ENCODE measurements at places on chromosomes 1 and 21. TPM values are rescaled to one million over a fixed set of nuclear protein-coding genes. Genes with fewer than 3 reads are reported as not detected.

- no peak for DNase-seq
Observed at GRCh38 chr1:227255086-227255732, 63.1 kb downstream of the CDC42BPA start.

DNA sequence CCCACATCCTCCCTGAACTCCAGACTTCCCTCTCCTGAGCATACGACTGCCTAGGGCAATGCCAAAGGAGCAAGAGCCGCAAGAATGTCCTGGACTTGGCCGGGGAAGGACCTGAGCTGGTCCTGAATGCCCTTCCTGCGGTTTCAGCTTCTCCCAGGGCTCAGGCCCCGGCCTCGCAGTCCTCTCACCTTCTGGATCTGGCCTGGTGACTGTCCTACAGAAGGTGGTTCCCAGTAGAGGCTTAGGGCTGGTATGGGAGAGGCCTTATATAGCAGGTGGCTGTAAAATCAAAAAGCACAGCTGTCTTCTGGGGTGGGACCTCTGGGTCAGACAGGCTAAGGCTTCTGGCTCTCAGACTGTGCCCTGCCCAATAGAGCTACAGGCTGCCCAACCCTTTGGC, at the start of gene LYPD8:
Gene LYPD8 (minus strand): TSS at position 243 of the 400 bp plus-strand sequence. CDS start 4,678 bp downstream, outside the sequence.
- no peak for DNase-seq

GRCh38 chr1:155834296-155834926, 22.6 kb downstream of the GON4L start:
- DNase-seq: no peak

DNA sequence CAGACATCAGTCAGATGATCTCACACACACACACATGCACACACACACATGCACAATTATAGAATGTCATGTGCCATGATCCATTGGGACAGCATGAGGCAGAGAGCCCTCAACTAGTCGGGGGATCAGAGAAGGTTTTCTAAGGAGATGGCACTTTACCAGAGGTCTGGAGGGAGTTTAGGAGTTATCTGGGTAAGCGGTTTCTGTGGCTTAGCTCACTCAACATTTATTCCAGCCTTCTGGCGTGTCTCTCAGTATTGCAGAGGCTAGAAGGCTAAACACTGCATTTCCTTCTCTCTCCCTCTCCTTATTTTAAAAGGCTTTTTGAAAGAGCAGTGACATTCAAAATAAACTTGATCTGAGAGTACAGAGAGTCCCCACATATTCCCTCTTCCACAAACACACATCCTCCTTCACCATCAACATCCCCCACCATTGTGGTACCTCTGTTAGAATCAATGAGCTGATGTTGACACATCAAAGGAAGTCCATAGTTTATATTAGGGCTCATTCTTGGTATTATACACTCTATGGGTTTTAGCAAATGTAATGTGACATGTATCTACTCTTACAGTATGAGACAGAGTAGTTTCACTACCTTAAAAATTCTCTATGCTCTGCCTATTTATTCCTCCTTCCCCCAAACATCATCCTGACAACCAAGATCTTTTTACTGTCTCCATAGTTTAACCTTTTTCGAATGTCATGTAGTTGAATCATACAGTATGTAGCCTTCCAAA, 9.0 kb upstream of the PLA2G2A start:
- no peak for DNase-seq

GRCh38 chr21:32813265-32813903, 41.8 kb upstream of the PAXBP1 start:
- no peak for DNase-seq

GRCh38 chr1:78911956-78912880, 94.3 kb downstream of the ADGRL4 start:
- no peak for DNase-seq

GRCh38 chr1:93694819-93695218, 13.2 kb upstream of the BCAR3 start:
- DNase-seq: no peak

- DNase-seq: no peak
Observed at GRCh38 chr1:226622012-226622411, 73.4 kb downstream of the STUM start.

DNA sequence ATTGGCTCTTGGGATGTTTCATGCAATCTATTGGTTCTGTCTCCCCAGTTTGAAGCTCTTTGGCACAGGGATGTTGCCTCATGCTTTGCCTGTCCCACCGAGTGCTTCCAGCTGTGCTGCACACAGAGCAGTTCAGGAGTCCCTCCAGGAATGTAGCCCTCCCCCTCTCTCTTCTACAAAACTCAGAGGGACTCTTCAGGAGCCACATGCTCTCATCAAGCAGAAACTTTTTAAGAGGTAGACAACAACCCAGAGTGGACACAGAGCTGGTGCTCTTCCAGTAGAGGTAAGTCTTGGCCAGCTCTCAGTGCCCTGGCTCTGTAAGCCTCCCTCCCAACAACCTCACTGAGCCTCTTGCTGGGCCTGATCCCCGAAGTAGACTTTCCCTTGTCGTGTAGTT, 11.6 kb upstream of the ZNF697 start:
- no peak for DNase-seq

DNA sequence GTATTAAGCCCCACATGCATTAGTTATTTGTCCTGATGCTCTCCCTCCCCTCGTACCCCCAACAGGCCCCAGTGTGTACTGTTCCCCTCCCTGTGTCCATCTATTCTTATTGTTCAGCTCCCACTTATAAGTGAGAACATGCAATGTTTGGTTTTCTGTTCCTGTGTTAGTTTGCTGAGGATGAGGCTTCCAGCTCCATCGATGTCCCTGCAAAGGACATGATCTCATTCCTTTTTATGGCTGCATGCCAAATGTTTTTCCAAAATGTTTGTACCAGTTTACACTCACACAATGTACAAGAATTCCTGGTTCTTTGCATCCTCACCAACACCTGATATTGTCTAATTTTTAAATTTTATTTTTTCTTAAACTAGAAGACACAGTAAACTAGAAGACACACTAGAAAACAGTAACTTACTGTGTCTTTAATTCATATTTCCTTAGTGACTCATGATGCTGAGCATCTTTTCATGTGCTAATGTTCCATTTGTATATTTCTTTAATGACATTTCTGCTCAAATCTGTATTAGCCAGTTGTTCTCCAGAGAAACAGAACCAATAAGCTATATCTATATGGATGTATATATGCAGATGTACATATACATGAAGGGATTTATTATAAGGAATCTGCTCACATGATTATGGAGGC, 19.4 kb upstream of the USP1 start:
- DNase-seq: no peak

DNA sequence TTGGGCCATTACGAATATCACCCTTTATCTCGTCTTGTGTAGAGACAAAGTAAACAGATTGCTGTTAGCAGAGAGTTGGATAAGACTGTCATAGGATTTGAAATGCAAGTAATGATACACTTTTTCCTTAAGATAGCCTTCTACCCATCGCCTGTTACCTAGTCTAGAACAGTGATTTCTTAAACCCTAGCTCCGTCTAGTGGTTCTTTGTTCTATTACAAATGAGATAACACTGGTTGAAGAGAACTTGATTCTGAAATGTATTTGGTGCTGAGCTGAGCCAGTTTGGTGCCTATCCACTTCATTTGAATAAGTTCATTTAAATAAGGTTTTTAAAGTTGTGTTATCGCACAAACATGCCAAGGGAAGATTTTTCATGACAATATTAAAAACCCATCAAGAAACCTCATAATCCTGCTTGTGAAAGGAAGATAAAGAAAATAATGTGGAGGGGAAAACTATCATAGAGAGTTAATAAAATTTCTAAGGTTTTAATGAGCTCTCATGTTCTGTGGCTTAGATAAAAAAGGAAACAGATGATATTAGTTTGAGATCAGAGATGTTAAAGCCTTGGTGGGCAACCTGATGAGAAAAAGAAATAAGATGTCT, 1.5 kb upstream of the KCNH1 start:
- no peak for DNase-seq

DNA sequence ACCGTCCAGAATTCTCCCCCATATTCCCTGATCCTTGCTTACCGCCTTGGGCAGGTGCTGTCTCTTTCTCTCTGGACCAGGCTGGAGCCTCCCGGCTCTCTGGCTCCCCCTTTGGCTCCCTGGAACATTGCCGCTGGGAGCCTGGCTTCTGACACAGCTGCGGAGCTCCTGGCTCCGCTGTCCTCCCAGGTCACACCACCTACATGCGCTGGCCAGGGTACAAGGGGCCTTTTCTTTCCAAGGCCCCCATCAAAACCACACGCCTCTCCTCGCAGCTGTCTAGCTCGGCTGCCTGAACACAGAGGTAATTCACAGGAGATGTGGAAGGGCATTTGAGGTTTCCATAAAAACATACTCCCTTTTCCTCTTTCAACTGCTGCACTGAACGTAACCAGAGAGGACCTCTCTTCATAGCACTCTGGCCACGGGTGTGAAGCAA, 7.5 kb upstream of the ZNF648 start:
- peak; percentile 20 for DNase-seq

DNA sequence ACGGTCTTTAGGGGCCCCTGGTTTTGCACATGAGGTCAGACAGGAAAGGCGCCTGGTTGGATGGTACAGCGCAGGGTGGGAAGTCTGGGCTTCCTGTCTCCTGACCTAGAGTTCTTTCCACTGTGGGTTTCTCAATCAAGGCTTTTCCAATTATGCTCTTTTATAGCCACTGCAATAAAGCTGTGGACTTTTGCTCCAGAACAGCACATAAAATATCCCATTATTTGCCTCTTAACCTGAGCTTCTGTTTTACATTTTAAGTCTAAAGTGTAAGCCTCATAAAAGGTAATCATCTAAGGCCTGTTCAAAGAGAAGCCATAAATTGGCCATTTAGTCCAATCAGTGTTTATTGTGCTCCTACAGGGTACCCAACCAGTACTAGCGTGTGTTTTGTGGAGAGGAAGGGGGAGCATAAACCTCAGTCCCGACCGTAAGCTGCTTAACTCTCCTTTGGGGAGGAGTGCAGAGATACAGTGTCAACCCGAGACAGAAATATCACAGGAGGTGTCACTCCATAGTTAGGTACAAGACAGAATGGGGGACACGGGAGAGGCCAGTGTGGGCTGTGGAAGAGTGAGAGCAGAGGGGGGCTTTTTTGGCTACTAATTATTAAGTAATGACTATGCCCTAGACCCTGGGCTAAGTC, 270.0 kb downstream of the TRABD2B start:
- DNase-seq: no peak

- no peak for DNase-seq
Observed at GRCh38 chr1:20921285-20921684, 134.2 kb upstream of the HP1BP3 start.

DNA sequence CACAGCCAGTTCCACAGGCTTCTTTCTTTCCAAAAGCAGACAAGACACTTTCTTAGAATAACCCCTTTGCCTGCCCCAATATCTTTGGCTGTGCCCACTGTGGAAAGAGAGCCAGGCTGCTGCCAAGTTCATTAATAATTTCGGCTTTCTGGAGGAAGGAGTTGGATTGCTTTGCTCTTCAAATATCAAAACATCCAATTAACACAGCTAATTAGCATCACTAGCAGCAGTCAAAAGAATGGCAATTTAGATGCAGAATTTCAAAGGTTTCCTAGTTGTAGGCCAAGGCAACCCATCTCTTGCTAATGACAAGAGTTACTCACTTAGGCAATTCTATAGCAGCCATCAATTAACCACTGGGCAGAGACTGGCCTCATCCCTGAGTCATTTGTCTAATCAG, 91.0 kb upstream of the SPATA6 start:
- DNase-seq: no peak

DNA sequence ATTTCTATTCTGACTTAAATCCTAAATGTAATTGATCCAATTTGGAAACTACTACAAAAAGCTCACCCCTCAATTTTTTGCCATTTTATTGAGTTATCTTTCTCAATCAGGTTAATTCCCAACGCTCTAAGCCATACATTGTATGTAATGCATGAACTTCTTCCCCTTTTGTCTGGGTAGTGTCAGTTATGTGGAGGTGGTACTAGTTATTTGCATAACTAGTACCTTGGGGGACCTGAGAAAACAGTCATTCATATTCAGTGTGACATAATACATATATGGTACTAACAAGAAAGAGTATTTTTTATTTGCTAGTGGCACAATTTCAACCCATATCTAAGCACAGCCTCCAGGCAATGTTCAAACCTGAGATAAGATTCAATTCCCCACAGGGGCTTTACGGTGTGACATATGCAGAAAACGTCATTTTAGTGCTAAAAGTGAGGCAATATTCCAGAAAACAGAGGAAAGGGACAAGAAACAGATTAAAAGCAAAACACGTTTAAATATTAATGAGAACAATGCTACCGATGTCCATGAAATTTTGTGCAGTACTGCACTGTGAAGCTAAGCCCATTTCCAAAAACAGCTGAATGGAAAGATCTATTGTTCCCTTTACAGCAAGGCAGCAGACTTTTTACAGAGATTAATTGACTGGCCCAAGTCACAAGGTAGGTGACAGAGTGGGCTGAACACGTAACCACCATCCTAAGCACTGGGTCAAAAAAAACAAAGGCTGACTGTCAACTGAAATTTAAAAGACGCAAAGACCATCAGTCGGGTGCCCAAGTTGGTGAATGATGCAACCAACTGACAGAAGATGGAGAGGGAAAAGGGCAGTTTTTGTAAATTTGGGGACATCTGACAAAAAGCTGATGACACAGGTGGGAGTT, 1.4 kb downstream of the HLCS start:
- no peak for DNase-seq

GRCh38 chr1:102772831-102773230, 335.5 kb downstream of the COL11A1 start:
- DNase-seq: no peak

GRCh38 chr1:4838231-4838630, 183.8 kb downstream of the AJAP1 start:
- DNase-seq: no peak

GRCh38 chr1:27360159-27361043, 6.4 kb downstream of the MAP3K6 start:
- peak; percentile 54 for DNase-seq

GRCh38 chr1:207944571-207944970, 33.6 kb upstream of the CD34 start:
- no peak for DNase-seq

- no peak for DNase-seq
Observed at GRCh38 chr21:46265736-46266525, 19.5 kb downstream of the MCM3AP start.

DNA sequence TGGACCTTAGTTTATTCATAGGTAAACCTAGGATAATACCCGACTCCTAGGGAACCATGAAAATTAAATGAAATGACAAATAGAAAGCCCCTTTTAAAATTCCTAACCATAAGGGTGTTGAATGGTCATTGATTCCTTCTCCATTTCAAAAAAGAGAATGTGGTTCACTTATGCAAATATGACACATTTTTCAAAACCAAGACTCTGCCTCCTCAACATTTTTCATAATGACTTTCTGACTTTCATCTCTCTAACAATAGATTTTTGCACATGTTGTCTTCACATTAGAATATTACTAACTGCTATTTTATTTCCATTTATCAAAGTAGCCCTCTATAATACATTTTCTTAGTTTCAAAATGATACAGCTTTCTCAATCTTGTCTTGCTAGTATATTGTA, 169.1 kb downstream of the NTNG1 start:
- no peak for DNase-seq

GRCh38 chr1:53145942-53146708, 3.7 kb upstream of the SLC1A7 start:
- DNase-seq: no peak

The SLAMF8 gene
- total RNA-seq: 0.47 TPM

The LEFTY2 gene
- not detected for total RNA-seq

The S100A8 gene
- not detected for total RNA-seq

The LDLRAP1 gene
- 65.3 TPM for total RNA-seq

The NTNG1 gene
- total RNA-seq: not detected

The EDARADD gene
- total RNA-seq: 1.6 TPM

The LCE1B gene
- not detected for total RNA-seq

The GPR153 gene
- total RNA-seq: 0.85 TPM

The S100A14 gene
- total RNA-seq: not detected

The SLC66A1 gene
- total RNA-seq: 5.3 TPM

The ASPM gene
- total RNA-seq: 104 TPM

The CYP4Z1 gene
- not detected for total RNA-seq

The SHISA4 gene
- 0.57 TPM for total RNA-seq

The CRNN gene
- not detected for total RNA-seq

Data from activated CD4-positive, alpha-beta T cell treated with anti-CD3 and anti-CD28 coated beads, Interleukin-2, amount 10 ng/mL, durations not matched to agents 7 days and 5 days (primary cell).